ENCODE measurements at places on chromosomes 5 and 9. TPM values are rescaled to one million over a fixed set of nuclear protein-coding genes. Genes with fewer than 3 reads are reported as not detected.

Gene TRIP13
- 6.1 TPM for total RNA-seq

Gene CDC25C
- total RNA-seq: 11.1 TPM

Gene NR4A3
- 1.3 TPM for total RNA-seq

Gene SLC6A3
- not detected for total RNA-seq

Gene NOXA1
- total RNA-seq: 0.26 TPM

Gene GLDC
- total RNA-seq: 2.2 TPM

Gene IRGM
- total RNA-seq: not detected

Gene PIP5KL1
- 3.7 TPM for total RNA-seq

Gene PPP2R2B
- not detected for total RNA-seq

Gene FKTN
- total RNA-seq: 9.8 TPM

Gene VCAN
- 261 TPM for total RNA-seq

Gene GMCL2
- not detected for total RNA-seq

Gene C1QTNF3
- total RNA-seq: 0.64 TPM

Gene IFNB1
- not detected for total RNA-seq

Gene PDCD1LG2
- 4.7 TPM for total RNA-seq

Gene LPCAT1
- 67.5 TPM for total RNA-seq

Gene GABRA1
- total RNA-seq: not detected

Gene CDC20B
- under 0.01 TPM for total RNA-seq

Gene GADD45G
- total RNA-seq: 1.8 TPM

Gene ITGA1
- total RNA-seq: 53.8 TPM

Gene ACOT12
- total RNA-seq: not detected

Gene PTAR1
- 24.0 TPM for total RNA-seq

Gene PRSS3
- total RNA-seq: 18.9 TPM

Gene CATSPER3
- not detected for total RNA-seq

Gene F2RL1
- total RNA-seq: 125 TPM

Gene CCL28
- 0.65 TPM for total RNA-seq

Gene CARTPT
- total RNA-seq: not detected

Gene CDKN2B-AS1
- total RNA-seq: 1.6 TPM

Gene KIF3A
- 3.5 TPM for total RNA-seq

Gene BRIX1
- 29.2 TPM for total RNA-seq

All from epithelial cell of alveolus of lung (primary cell).